Effector CD4-positive, alpha-beta T cell (primary cell): ENCODE measurements at places on chromosomes 3 and 15.

GRCh38 chr3:77370413-77370812, 330.5 kb downstream of the ROBO2 start:
- no peak for DNase-seq

DNA sequence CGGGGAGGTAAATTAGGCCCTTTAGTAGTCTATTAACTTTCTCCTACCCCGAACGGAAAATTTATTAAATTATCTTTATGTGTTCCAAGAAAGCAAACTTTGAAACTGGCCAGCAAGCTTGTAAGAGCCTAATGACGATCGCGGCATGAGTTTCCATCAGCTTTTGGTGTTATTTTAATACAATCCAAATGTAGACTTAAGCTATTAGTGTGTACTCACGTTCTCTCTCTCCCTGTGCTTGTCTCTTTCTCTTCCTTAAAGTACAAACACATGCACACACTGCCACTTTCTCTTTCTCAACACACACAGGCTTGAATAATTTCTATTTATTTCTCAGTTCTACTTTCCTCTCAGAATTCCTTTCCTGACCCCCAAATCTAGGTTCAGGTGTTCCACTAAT, 108.8 kb upstream of the MME start:
- no peak for DNase-seq

- DNase-seq: no peak
These were observed 11.8 kb upstream of the SLC6A11 start for GRCh38 chr3:10804183-10804648.

DNA sequence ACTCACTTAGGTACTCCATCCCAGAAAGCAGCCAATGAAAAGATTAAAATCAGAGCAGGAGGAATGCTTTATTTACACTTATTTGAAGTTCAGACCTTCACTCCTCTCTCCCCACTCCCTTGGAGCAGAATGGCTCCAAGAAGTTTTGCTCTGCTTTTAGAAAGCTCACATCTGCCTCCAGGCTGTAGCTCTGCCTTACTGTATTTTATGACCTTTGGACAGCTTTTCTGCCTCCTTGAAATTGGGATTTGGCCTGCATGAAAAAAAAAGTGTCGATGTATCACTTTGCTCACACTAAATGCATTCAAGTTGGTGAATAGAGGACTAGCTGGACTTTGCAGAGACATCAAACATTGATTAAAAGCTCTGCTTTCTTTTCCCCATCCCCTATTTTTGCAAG, 95.3 kb downstream of the SLC9A9 start:
- no peak for DNase-seq

- no peak for DNase-seq
These were observed 51.4 kb upstream of the GK5 start for GRCh38 chr3:142276781-142277180.

DNA sequence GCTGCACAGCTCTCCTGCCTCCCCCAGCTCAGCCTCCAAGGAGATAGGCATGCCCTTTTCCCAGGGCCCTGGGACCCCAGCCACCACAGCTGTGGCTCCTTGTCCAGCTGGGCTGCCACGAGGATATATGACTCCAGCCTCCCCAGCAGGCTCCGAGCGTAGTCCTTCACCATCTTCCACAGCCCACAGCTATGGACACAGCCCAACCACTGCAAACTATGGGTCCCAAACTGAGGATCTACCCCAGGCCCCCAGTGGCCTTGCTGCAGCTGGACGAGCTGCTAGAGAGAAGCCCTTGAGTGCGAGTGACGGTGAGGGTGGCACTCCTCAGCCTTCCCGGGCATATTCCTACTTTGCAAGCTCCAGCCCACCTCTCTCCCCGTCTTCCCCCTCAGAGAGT, 20.5 kb upstream of the APEH start:
- DNase-seq: no peak

GRCh38 chr3:52039426-52039825, 16.9 kb downstream of the DUSP7 start:
- DNase-seq: no peak

GRCh38 chr15:56410721-56411120, 45.5 kb downstream of the TEX9 start:
- DNase-seq: no peak

DNA sequence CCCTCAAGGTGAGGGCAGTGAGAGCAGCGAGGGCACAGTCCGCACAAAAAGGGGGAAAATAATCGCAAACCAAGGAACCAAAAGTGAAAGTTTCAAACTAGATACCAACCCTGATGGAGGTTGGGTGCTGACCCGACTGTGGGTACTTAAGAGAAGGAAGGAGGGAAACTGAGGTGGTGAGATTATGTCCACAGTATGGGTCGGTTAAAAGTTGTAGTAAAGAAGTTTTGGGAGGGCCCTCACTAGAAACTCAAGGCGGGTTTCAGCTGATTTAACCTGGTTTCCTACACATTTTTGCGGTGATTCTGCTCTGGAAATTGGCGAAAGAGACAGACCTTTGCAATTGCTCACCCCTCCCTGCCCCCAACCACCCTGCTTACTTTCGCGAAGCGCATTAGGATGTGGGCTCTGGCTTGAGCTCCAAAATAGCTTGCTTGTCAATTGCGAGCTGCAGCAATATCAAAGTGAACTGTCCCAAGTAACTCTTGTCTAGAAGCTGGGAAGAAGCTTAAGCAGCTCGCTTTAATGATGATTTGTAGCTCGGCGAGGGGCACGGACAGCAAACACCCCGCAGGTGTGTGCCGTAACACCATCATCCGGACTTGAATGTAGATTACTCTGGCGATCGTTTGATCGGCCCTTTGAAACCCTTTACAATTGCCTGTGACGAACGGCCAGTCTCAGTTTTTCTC, 15.8 kb downstream of the SOX2 start:
- no peak for DNase-seq

- DNase-seq: no peak
These were observed 73.2 kb downstream of the ST8SIA2 start for GRCh38 chr15:92466834-92467233.

- no peak for DNase-seq
These were observed 10.7 kb upstream of the CSPG4 start for GRCh38 chr15:75723171-75723846.

DNA sequence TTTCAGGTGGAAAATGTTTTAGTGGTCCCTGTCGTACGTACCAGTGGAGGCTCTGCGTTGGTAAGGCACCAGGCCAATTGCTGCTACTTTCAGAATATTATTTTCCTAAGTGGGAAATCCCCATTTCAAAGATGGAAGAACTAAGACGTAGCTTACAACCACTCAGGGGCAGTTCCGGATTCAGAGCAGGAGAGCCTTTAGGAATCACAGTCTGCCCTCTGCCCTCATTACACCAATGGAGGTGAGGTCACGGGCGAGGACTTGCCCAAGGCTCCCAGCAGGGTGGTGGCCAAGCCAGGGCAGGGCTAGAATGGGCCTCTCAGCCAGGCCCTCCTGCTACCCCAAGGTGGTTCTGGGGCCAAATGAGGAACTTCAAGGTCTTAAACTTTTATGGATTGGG, 72.6 kb downstream of the RASGRF1 start:
- no peak for DNase-seq

DNA sequence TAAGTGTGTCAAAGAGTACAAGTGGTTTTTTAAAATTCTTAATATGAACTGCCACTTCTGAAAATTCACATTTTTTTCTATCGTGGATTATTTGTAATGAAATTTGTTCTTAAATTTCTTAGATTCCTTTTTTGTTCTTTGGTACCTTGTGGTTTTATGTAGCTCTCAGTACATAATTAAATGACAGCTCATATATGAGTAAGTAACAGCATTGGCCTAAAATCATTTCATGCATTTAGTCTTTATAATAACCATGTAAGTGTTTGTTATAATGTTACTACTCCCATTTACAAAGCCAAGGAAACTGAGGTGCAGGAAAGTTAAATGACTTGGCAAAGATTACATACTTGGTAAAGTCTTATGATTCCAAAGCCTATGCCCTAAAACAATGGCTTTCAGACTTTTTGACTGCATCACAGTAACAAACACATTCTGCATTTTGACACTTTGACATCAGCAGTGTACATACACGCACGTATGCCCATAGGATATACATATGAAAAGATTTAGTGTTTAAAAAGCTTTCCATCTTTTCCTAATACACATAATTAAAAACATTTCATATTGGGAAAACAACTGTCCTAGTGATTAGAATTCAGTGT, 14.9 kb downstream of the SPRED1 start:
- DNase-seq: no peak

GRCh38 chr3:130997289-130997688, 29.3 kb downstream of the ASTE1 start:
- no peak for DNase-seq

GRCh38 chr3:44685128-44685800, 27.2 kb upstream of the ZNF502 start:
- DNase-seq: no peak

- no peak for DNase-seq
These were observed 954 bp downstream of the CLDN11 start for GRCh38 chr3:170419557-170420087.

- no peak for DNase-seq
These were observed 136.6 kb downstream of the DUT start for GRCh38 chr15:48467801-48468200.

DNA sequence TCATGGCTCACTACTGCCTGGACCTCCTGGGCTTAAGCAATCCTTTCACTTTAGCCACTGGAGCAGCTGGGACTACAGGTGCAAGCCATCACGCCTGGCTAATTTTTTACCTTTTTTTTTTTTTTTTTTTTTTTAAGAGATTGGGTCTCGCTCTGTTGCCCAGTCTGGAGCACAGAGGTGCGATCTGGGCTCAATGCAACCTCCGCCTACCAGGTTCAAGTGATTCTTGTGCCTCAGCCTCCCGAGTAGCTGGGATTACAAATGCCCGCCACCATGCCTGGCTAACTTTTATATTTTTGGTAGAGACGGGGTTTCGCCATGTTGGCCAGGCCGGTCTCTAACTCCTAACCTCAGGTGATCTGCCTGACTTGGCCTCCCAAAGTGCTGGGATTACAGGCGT, 50.7 kb upstream of the MELTF start:
- DNase-seq: no peak

GRCh38 chr3:101533603-101533968, 20.6 kb upstream of the SENP7 start:
- no peak for DNase-seq
